ENCODE measurements at places on chromosomes 11 and 22. TPM values are rescaled to one million over a fixed set of nuclear protein-coding genes. Genes with fewer than 3 reads are reported as not detected.

The ADAMTS8 gene
- total RNA-seq = 1.0 TPM

The P2RX6 gene
- 2.1 TPM for total RNA-seq

- no peaks in the 10 kb centered on the region for H3K36me3 ChIP-seq
- DNase-seq = no peak
Observed at GRCh38 chr11:4881860-4882500, at the start of gene OR51T1. Gene OR51T1, plus strand, starts transcription at chr11:4881900. Its CDS starts 0 bp downstream, at chr11:4881900.

The ALX4 gene
- total RNA-seq = not detected

The MMP7 gene
- total RNA-seq = 0.51 TPM

GRCh38 chr11:77211594-77212251, 83.7 kb downstream of the MYO7A start:
- DNase-seq = peak; percentile 70
- no peak overlapping the region for H3K4me3 ChIP-seq
- H3K27me3 ChIP-seq = peaks cover 14% of the 10 kb centered on the region
- H3K27ac ChIP-seq = no peak overlapping the region

The CLDN5 gene
- not detected for total RNA-seq

DNA sequence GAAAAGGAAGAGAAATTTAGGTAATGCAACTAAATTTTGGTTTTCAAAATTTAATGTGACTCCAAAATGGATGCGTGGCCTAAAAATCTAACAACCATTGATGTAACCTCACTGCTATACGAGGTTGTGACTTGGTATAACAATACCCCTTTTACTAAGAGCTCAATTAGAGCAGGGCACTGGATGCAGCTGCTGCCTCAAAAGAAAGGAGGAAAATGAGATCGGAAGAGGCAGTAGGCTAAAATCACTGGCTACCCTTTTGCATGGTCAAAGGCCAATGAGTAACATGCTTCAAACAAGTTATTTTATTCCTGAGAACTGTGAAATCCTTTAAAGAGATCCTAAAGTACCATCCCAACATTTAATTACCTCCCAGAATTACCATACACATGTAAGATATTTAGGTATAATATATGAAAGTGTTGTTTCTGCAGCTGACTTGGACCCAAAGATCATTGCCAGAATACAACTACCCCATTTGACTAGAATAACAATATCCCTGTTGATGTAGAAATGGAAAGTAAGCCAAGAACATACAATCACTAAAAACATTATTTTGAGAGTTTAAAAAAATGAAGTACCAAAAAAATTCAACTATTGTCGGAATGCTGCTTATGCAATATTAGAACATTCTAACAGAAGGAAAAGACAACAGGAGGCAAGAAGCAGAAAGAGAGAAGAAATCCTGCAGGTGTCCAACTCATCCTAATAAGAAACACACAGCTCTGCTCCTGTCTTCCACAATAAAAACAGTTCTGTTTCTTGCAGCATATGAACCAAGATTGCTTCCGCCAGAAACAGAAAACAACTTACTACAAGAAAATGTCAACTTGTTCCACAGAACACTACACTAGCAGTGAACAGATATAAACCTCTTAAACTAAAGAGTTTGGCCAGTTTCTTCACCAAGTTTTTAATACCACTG, 15.0 kb downstream of the SIK3 start:
- no peak overlapping the region for H3K4me3 ChIP-seq
- no peaks in the 10 kb centered on the region for H3K36me3 ChIP-seq
- peak overlapping the region; percentile 18 for H3K27ac ChIP-seq
- H3K27me3 ChIP-seq = no peaks in the 10 kb centered on the region
- no peak for DNase-seq

The FREY1 gene
- 0.49 TPM for total RNA-seq

The BRSK2 gene
- total RNA-seq = 1.8 TPM

DNA sequence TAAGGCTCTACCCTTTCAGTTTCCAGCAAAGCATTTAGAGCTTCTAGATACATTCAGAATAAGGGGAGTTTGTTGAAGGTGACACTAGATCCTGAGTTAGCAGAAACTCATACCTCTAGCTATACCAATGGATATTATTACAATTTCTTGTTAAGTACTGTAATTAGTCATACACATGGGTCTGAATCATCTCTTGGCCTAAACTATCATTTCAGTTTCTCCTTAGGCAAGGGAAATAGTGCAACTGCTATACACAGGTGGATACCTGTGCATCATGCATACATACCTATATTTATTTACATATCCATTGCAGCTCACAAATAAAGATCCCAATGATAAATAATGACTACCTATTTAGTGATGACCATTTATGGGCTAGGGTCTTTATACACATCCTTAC, 45.1 kb upstream of the PAX6 start:
- peaks cover 15% of the 10 kb centered on the region for H3K27me3 ChIP-seq
- no peak overlapping the region for H3K27ac ChIP-seq
- no peaks in the 10 kb centered on the region for H3K4me1 ChIP-seq
- peaks cover 2% of the 10 kb centered on the region for H3K36me3 ChIP-seq

GRCh38 chr11:40722179-40722795, 737.2 kb downstream of the LRRC4C start:
- no peaks in the 10 kb centered on the region for H3K36me3 ChIP-seq
- no peak overlapping the region for H3K27ac ChIP-seq
- DNase-seq = no peak
- H3K4me3 ChIP-seq = no peak overlapping the region
- H3K27me3 ChIP-seq = peaks cover 8% of the 10 kb centered on the region

DNA sequence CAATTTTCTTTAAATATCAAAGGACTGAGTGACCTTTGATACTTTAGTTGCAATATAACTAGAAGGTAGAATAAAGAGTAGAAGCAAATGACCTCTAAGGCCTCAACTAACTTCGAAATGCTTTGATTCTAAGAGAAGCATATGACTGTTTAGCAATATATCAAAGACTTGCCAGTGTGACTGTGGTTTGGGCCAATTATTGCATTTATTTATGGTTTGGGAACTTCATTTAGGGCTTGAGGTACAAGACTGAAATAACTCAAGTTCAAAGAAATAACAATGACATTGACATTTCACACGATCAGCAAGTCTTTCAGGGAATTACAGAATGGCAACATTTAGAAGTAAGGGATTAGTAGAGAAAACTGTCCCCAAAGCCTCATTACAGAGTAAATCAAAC, 709.7 kb upstream of the LRRC4C start:
- no peaks in the 10 kb centered on the region for H3K36me3 ChIP-seq
- H3K27ac ChIP-seq = no peak overlapping the region
- no peak overlapping the region for H3K4me3 ChIP-seq
- no peaks in the 10 kb centered on the region for H3K27me3 ChIP-seq
- no peak for DNase-seq

GRCh38 chr22:43304831-43305590, 38.2 kb downstream of the SCUBE1 start:
- no peak overlapping the region for H3K4me3 ChIP-seq
- H3K36me3 ChIP-seq = no peaks in the 10 kb centered on the region
- DNase-seq = no peak
- H3K27ac ChIP-seq = no peak overlapping the region

DNA sequence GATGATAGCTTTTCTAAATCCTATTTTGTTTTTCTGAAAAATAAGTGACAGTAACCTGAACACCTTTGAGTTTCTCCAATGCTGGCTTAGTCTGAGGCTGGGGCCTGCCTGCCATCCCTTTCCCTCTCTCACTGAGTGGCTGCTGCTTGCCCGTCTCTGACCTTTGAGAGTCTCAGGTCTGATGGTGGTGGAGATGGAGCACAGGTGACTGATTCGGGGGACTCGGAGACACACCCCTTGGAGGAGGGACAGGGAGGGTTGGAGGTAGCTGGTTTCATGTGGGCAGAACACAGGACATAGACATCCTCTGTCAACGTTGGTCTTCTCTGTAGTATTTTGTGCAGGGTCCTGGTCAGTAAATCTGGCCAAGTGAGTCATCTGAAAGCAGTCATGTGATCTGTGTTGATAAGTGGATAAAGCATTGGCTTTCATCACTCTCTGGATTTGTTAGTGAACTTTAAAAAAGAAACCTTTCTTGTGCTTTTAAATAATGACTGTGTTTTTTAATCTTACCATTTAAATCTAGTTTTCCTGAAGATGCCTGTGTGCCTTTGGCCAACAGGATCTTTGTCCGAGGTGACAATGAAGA, 47.1 kb upstream of the CLDN5 start:
- peaks cover 5% of the 10 kb centered on the region for H3K27me3 ChIP-seq
- no peak for DNase-seq
- H3K36me3 ChIP-seq = no peaks in the 10 kb centered on the region
- H3K4me1 ChIP-seq = peaks cover 1% of the 10 kb centered on the region
- H3K27ac ChIP-seq = no peak overlapping the region

DNA sequence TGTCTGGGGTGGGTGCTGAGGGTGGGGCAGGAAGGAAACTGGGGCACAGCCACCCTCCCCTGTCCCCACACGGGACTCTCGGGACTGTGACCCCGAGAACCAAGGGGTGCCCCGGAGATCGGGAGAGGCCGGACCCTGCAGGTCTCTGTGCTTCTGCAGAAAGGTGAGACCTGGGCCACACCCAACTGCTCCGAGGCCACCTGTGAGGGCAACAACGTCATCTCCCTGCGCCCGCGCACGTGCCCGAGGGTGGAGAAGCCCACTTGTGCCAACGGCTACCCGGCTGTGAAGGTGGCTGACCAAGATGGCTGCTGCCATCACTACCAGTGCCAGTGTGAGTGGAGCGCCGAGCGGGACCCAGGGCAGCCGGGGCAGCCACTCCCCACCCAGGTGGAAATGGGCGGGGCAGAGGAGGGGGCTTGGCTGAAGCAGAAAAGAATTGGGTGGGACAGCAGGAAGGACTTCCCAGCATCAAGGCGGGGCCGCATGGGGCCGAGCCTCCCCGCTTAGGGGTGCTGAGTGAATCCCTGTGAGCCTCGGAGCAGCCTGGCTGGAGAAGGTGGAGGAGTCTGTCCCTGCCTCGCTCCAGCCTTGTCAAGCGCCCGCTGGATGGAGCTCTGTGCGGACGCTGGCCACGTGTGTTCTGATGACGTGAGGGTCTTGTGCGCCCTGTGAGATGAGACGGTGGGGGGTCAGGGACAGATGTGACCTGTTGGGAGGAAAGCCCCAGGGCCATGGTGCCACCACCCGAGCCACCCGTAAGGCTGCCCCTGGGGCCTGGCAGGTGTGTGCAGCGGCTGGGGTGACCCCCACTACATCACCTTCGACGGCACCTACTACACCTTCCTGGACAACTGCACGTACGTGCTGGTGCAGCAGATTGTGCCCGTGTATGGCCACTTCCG, 29.3 kb upstream of the MUC5B start:
- no peak overlapping the region for H3K27ac ChIP-seq
- H3K4me1 ChIP-seq = no peaks in the 10 kb centered on the region
- peak; percentile 91 for DNase-seq
- no peaks in the 10 kb centered on the region for H3K36me3 ChIP-seq
- H3K4me3 ChIP-seq = no peak overlapping the region
- no peaks in the 10 kb centered on the region for H3K27me3 ChIP-seq

The ESAM gene
- 1.7 TPM for total RNA-seq

The DERL3 gene
- total RNA-seq = 4.6 TPM

GRCh38 chr22:22855617-22856308, 31.9 kb upstream of the IGLL5 start:
- no peaks in the 10 kb centered on the region for H3K4me1 ChIP-seq
- no peak overlapping the region for H3K4me3 ChIP-seq
- no peak for DNase-seq
- peaks cover 78% of the 10 kb centered on the region for H3K27me3 ChIP-seq
- H3K36me3 ChIP-seq = no peaks in the 10 kb centered on the region
- no peak overlapping the region for H3K27ac ChIP-seq

DNA sequence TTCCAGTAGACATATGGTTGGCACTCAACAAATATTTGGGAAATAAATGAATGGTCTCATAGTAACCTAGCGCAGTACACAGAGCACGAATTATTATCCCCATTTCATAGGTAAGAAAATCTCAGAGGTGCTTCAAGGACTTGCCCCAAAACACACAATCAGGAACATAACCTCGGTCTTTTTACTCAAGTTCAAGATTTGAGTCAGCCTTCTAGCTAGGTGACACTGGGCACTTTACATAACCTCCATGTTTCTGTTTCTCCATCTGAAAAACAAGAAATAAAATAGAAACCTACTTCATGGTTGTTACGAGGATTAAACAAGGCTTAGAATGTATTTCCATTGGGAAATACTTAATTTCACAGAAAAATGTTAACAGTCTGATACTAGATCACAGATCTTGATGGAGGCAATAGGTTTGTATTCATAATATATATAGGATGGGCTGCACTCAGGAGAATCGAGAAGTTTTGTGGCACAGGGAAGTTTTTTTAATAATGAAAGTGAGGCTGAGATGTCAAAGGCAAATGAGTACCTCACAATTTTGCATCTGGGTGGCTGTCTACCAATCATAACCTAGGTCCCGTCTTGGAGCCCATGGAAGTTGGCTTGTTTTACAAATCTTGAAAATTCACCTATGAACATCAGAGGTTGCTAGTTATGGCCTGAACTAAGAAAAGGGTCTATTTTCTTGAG, 147.4 kb upstream of the ZC3H12C start:
- H3K4me3 ChIP-seq = no peak overlapping the region
- DNase-seq = no peak
- peaks cover 10% of the 10 kb centered on the region for H3K4me1 ChIP-seq
- H3K36me3 ChIP-seq = no peaks in the 10 kb centered on the region
- H3K27ac ChIP-seq = no peak overlapping the region

DNA sequence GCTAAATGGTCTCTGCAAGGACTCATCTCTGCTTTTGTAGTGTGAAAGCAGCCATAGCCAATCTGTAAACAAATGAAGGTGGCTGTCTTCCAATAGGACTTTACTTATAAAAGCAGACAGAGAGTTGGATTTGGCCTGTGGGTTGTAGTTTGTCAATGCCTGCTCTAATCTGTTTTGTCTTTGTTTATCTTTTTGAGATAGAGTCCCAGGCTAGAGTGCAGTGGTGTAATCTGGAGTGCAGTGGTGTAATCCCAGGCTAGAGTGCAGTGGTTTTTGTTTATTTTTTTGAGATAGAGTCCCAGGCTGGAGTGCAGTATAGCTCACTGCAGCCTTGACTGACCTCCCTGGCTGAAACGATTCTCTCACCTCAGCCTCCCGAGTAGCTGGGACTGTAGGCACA, 8.6 kb downstream of the PPP6R3 start:
- H3K4me1 ChIP-seq = peaks cover 80% of the 10 kb centered on the region
- no peak overlapping the region for H3K4me3 ChIP-seq
- no peaks in the 10 kb centered on the region for H3K36me3 ChIP-seq
- no peaks in the 10 kb centered on the region for H3K27me3 ChIP-seq

The ATXN10 gene
- 117 TPM for total RNA-seq

The MB gene
- not detected for total RNA-seq

The TUT1 gene
- total RNA-seq = 9.6 TPM

The MS4A3 gene
- total RNA-seq = not detected

GRCh38 chr11:102552447-102553194, 22.1 kb upstream of the MMP7 start:
- H3K4me3 ChIP-seq = no peak overlapping the region
- DNase-seq = no peak
- peak overlapping the region; percentile 3 for H3K27ac ChIP-seq

GRCh38 chr11:71440021-71440755, 8.0 kb downstream of the DHCR7 start:
- no peaks in the 10 kb centered on the region for H3K4me1 ChIP-seq
- peaks cover 25% of the 10 kb centered on the region for H3K36me3 ChIP-seq
- H3K27ac ChIP-seq = no peak overlapping the region
- no peak for DNase-seq
- H3K4me3 ChIP-seq = no peak overlapping the region

GRCh38 chr11:5992150-5992549, 5.4 kb upstream of the OR52L1 start:
- H3K36me3 ChIP-seq = no peaks in the 10 kb centered on the region
- H3K27ac ChIP-seq = no peak overlapping the region
- no peak overlapping the region for H3K4me3 ChIP-seq
- peaks cover 5% of the 10 kb centered on the region for H3K27me3 ChIP-seq
- no peak for DNase-seq
- H3K4me1 ChIP-seq = no peaks in the 10 kb centered on the region

Data from chondrocyte (in vitro differentiated cells).